Astrocyte of the cerebellum (primary cell): ENCODE measurements at places on chromosomes 16 and 17.

GRCh38 chr17:39738568-39738901 lies 797 bp downstream of the GRB7 start:
- no peak for DNase-seq

DNA sequence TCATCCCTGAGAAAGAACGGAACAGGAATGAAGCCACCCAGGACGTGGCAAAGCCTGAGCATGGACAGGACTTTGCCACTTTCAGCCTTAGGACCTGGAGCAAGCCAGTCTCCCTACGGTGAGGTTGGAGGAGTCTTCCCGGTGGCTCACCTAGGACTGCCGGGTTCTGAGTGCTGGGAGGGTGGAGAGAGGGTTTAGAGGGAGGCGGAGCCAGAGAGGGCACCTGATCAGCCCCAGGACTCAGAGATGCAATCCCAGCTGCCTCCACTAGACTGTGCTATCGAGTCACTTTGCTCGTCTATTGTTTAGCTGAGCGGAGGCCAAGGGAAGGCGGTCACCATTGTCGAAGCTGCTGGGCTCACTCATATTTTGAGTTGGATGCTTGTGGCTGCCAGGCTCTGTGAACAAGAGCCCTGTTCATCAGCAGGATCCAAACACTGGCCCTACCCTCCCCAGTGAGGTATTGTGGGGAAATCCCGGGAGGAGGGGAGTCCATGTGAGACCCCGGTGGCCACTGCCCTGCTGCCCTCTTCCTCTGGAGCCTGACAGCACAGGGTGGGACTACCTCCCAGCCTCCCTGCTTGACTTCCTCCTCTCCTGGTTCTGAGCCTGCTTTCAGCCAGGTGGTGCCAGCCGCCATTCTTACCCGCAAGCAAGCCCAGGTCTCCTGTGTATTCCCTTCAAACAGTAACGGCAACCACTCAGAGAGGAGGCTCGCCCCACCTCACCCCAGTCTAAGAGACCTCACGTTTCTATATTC lies 7.0 kb downstream of the KRT14 start:
- peak; percentile 20 for DNase-seq

DNA sequence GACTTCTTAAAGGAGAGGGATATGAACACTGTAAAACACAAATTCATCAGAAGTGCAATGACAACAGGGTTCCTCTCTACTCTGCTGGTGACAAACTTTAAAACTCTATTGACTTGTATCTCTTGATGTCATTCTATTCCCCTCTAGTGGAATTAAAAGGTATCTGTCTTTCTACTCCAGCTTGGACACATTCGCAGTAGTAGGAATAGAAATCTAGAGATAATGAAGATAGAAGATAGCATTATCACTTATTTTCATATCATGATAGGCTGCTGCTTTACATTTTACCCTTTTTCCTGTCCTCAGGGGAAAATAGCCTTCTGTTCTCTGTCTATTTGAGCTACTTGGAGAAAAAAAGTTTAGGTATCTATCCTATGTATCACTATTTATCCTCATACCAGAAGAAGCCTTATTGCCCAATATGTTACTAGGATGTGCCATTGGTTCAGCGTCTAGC lies 209.6 kb upstream of the CACNG5 start:
- no peak for DNase-seq

GRCh38 chr17:48457080-48457836 lies 27.2 kb upstream of the SKAP1 start:
- peak; percentile 15 for DNase-seq

- DNase-seq = no peak
Observed at GRCh38 chr17:65677932-65678331, 116.5 kb upstream of the AXIN2 start.

- DNase-seq = no peak
Observed at GRCh38 chr17:39538866-39539265, 68.9 kb downstream of the NEUROD2 start.

DNA sequence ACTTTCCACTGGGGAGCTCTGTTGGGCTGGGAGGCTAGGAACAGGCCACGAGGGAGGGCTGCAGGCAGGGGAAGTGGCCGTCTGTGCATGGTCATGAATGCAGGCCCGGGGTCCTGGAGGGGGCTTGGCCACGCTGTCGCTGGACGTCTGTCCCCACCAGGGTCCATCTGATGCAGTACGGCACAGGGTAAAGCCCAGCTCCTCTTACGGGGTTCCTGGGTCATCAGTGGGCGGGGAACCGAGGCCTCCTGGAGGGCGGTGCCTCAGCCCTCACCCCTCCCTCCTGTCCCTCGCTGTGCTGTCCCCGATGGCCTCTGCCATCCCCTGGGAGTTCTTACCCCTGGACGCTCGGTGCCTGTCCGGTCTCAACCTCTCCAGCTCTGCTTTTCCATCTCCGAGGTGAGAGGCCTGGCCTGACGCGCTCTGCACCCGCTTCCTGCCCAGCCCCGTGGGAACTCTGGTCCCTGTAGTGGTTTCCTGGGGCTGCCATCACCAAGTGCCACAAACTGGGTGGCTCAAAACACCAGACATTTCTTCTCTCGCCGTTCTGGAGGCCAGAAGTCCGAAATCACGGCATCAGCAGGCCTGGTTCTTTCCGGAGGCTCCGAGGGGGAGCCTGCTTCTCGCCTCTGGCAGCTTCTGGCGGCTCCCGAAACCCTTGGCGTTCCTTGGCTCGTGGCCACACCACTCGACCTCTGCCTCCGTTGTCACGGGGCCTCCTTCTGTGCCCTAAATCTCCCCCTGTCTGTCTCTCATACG lies 182.8 kb downstream of the SEC14L1 start:
- no peak for DNase-seq

GRCh38 chr17:60960398-60961065 lies 282.9 kb downstream of the BCAS3 start:
- no peak for DNase-seq

DNA sequence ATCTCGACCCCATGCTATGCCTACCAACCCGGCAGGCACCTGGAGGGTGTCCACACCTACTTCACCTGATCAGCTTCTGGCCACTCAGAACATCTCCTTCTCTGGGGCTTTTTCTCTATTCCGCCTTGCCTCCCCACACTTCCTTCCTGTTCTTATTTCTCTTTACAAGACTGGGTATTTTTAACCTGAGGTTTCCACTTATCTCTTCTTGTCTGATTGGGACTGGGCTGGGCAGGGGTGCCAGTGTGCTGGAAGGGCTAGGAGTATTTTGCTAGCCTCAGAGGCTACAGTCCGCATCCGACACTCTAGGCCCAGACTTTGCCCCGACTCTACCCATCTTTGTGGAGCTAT lies 26.2 kb upstream of the ZNF652 start:
- no peak for DNase-seq

DNA sequence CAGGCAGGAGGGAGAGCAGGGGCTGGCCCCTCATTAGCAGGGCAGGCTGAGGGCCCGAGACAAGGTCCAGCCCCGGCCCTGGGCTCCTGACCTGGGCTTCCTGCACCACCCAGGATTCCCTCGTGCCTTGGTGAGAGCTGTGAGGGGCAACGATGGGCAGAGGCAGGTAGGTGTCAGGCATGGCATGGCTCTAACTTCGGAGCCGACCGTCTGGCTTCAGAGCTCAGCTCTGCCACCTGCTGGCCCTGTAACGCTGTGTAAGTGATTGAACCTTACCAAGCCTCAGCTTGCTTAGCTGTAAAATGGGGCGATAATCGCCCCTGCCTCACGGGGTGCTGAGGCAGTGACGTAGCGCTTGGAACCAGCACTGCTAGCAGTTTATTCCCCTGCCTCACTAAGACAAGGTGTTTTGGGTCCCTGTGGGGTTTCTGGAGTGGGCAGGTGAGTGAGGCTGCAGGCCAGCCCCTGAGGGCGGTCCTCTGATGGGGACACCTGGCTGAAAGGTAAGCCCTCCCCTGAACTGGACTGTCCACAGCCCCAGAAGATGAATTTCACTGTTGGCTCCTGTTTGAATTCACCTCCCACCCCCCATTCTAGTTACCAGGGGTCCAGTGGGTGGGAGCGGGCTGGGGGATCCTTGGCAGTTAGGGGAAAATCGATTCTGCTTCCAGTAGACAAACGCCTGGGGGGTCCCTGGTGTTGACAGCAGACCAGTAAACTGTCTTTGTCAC lies 184.8 kb upstream of the GSE1 start:
- no peak for DNase-seq

DNA sequence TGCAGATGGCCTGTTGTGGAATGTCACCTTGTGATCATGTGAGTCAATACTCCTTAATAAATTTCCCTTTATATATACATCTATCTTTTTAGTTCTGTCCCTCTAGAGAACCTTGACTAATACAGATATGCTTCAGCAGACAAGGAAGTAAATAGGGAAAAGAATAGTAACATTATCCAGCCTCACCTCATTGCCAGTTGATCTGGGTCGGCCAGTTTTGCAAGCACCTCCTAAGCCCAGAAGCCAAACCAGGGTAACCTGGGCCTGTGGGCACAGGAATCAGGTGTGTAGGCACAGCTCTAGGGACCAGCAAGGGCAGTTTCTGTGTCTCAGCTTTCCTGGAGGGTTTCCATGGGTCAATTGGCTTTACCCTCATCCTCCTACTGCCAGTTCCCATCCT lies 11.9 kb upstream of the CCL17 start:
- no peak for DNase-seq

- no peak for DNase-seq
Observed at GRCh38 chr16:3183445-3184139, 4.4 kb upstream of the OR1F1 start.

DNA sequence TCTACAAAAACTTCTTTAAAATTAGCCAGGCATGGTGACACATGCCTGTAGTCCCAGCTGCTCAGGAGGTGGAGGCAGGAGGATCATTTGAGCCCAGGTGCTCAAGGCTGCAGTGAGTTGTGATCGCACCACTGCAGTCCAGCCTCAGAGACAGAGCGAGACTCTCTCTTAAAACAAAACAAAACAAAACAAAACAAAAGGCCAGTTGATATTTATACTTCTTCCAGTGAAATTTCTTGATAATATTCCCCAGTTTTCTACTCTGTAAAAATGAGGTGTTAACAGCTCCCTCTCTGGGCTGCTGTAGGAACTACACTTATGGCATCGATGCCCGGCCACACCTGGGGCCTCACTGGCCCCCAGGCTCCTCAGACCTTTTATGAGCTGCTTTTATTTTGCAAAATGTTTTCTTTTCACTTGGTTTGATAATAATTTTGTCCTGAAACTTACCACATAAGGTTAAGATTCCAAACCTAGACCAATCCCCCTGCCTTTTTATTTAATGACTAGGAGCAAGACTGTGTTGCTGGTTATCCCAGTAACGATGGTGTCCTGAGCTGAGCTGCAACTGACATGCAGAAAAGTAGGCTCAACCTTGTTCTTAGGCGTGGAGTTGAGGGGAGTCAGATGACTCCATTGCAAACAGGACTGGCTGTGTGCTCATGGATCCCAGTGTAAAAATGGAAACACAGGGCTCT lies 17.6 kb downstream of the MAPK8IP3 start:
- no peak for DNase-seq

GRCh38 chr17:70961341-70961740 lies 792.0 kb downstream of the KCNJ2 start:
- peak; percentile 62 for DNase-seq

DNA sequence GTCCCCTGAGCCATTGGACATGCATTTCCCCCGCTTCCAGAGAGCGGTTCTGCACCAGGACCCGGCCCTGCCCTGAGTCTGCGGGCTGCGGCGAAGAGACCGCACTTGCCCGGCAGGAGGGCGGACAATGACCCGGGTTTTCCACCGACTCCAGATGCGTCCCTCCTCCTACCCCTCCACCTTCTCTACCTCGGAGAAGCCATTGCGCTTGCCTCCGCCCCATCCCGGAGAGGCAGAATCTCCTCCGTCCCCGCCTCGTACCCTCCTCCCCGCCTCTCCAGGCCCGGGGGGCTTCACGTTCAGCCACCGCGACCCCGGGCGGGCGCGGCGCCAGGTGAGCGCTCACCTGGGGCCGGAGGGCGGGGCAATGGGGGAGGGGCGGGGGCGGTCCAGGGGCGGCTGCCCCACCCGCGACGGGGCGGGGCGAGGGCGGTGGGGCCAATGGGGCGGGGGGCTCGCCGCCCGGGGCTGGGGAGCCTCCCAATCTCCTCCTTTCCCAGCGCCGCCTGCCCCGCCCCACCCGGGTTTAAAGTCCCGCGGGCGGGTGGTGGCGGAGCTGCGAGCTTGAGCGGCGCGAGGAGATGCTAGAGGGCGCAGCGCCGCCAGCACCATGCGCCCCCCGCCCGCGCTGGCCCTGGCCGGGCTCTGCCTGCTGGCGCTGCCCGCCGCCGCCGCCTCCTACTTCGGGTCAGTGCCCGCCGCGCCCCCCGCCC lies at the start of gene WNT9B:
Gene WNT9B, plus strand, starts transcription at position 555 of the 713 bp plus-strand sequence. Its CDS starts 56 bp downstream, at position 611.
- no peak for DNase-seq

DNA sequence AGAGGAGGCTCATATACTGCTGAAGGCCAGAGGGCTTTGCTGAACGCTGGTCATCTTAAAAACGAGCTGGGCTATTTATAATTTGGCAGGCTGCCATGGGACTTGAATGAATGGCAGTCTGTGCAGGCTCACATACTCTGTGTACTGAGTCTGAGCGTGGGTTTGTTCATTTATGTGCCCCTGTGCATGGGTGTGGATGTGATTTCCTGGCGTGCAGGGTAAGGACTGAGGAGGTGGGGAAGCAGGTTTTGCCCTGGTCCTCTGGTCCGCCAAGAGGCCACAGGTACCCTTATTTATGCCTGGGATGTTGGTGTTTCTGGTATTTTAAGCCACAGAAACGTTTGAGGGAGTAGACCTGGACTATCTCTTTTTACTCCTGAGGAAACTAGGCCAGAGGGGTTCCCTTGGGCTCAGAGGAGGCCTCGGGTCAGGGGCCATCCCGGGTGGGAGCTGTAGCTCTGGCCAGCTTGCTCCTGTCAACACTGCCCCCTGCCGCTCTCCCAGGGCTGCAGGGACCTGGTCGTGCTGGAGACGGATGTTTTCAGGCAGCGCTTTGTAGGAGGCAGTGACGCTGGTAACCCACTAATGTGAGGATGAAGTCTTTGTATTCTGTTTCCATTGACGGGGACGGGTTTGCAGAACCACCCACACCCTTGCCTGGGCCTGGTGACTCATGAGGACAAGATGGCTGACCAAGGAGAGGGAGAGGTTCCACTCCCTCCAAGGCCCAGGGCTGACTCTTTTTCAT lies 184.4 kb downstream of the MSI2 start:
- DNase-seq = peak; percentile 79

GRCh38 chr16:31352376-31353115 lies 2.4 kb upstream of the ITGAX start:
- DNase-seq = no peak

- no peak for DNase-seq
Observed at GRCh38 chr17:29114141-29114540, 66.1 kb downstream of the MYO18A start.

- DNase-seq = peak; percentile 59
Observed at GRCh38 chr16:75580-76501, 2.2 kb upstream of the MPG start.

- peak; percentile 39 for DNase-seq
Observed at GRCh38 chr17:7084088-7084487, 4.0 kb upstream of the CLEC10A start.

DNA sequence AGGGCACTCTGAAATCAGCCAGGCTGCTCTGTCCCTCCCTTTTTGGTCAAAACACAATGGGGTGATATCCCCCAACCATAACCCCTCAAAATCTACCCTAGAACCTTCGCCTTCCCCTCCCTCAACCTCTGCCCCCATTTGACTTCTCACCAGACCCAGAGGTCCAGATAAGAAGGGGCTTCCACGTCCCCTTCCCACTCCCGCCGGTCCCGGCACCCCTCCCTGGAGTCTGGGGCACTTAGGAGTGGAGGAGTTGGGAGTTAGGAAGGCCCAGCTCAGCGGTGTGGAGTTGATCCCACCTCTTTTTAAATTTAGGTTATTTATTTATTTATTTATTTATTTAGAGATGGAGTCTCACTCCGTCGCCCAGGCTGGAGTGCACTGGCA lies 619 bp upstream of the TMEM92 start:
- DNase-seq = no peak

- no peak for DNase-seq
Observed at GRCh38 chr17:1090465-1091189, 89.2 kb downstream of the ABR start.

- DNase-seq = no peak
Observed at GRCh38 chr17:61160789-61161445, 238.7 kb upstream of the TBX2 start.
